ENCODE measurements at places on chromosomes 1 and 21.

DNA sequence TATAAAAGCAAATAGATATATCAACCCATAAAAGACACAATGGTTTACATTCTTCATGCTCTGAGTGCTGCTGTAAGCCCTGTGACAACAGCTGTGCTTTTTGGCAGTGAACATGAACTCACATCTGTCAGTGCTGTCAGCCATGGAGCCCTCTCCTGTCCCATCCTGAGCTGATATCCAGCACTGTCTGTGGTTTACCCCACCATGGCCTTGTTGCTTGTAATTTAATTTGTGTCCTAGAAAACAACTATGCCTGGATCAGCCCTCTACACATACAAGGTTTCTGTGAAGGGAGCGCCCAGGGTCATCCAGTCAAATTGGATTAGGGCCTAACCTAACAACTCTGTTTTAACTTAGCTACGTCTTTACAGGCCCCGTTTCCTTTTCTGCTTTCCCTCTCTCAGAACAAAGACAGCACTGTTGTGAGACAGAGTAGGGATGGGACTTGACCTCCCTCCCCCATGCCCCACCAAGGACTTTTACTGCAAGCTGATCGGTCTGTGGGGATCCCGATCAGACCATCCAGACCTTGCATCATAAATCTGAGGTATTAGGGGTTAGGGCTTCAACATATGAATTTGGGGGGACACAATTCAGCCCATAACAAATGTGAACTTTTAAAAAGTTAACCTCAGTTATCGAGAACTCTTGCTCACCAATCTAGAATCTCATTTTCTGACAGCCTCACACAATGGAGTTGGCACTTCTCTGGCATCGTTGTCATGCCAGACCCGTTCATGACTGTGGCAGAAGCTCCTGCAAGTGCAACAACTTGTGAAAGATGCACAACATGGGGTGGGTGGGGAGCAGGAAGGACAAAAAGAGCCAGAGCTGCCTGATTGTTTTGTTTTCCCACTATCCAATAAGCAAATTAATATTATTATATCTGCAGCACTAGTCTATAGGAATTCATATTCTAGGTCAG, 16.4 kb upstream of the SLC44A3 start:
- no peak for DNase-seq

DNA sequence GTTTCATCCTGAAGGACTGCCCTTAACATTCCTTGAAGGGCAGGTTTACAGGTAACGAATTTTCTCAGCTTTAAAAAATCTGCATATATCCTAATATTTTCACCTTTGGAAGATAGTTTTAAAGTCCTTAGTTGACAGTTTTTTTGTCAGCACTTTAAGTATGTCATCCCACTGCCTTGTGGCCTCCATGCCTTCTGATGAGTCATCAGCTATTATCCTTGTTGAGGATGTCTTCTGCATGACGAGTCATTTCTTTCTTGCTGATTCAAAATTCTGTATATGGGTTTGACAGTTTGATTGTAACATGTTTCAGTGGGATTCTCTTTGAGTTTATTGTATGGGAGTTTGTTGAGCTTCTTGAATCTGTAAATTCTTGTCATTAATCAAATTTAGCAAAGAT, 500.6 kb downstream of the DISC1 start:
- DNase-seq = peak; percentile 72

DNA sequence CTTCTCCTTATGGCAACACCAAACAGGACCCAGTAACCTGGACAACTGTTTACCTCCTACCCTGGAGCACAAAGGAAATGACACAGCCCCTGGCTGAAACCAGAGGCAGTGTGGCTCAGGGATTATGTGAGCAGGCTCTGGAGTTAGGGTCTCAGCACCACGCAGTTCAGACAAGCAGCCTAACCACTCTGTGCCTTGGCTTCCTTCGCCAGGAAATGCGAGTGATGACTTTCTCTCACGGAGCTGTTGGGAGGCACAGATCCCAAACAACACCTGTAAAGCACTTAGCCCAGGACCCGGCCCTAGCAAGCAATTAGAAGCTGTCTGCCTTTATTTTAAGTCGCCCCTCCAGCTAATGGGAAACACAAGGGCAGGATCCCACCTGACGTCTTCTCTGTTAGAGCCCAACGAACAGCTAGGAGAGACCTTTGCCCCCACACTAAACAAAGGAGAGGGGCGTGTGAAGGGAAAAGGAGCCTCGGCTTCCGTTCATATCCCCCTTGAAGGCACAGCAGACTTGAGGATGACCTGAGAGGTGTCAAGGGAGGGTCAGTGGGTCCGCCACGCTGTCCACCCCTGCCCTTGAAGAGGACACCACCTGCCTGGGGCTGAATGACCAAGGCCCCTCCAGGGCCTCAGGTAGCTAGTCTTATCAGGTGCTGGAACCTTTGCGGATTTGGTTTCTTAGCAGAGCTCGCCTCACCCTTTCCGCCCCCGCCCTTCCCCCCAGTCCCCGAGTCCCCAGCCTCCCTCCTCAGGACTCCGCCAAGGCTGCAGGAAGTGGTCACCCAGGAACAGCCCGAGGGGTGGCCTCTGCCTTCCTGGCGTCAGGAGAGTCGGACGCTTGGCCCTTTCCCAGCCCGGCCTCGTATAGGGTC, 860 bp downstream of the TMEM63A start:
- no peak for DNase-seq

- no peak for DNase-seq
These were observed 109.4 kb downstream of the NRDC start for GRCh38 chr1:51768971-51769588.

GRCh38 chr1:30697571-30698376, 25.6 kb downstream of the MATN1 start:
- DNase-seq = peak; percentile 73

- no peak for DNase-seq
These were observed 6.5 kb downstream of the CCSAP start for GRCh38 chr1:229336345-229336744.

- no peak for DNase-seq
These were observed 373.1 kb upstream of the USP24 start for GRCh38 chr1:55588309-55588708.

DNA sequence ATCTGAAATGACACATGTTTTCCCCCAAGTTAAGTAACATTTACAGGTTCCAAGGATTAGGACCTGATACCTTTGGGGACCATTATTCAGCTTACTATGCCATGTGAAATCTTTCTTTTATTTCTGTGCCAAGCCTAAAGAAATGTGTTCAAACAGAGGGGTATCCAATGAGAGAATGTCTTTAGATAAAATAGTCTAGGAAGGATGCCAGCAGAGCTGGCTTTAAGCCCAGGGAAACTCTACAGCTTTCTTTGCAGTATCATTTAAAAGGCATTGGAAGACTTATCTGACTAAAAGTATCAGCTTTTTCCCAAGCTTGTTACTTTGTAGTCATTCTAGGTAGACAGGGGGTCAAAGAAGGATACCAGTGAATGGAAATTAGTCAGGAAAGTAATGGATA, 860.4 kb downstream of the PLA2G4A start:
- no peak for DNase-seq

DNA sequence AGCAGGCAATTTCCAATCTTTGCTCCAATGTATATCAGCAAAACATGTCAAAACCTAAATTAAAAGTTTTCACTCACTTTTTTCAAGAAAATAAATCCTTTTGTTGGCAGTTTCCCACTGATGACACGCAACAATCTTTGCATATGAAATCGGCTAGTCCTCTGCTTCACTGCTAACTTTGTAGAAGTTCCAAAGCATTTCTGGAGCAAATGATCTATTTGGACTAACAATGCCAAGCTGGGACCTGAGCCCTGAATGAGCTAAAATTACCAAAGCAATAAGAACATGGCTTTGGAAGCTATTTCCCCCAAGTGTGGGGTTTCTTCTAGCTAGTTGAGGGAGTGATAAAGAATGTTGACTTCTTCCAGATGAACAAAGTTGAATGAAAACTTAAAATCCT, 5.1 kb downstream of the BEND5 start:
- DNase-seq = no peak

- no peak for DNase-seq
These were observed 29.5 kb downstream of the WDR26 start for GRCh38 chr1:224404916-224405603.

- no peak for DNase-seq
These were observed 189.4 kb downstream of the PBX1 start for GRCh38 chr1:164748253-164748899.

- no peak for DNase-seq
These were observed 133.0 kb upstream of the SPAG17 start for GRCh38 chr1:118317842-118318614.

DNA sequence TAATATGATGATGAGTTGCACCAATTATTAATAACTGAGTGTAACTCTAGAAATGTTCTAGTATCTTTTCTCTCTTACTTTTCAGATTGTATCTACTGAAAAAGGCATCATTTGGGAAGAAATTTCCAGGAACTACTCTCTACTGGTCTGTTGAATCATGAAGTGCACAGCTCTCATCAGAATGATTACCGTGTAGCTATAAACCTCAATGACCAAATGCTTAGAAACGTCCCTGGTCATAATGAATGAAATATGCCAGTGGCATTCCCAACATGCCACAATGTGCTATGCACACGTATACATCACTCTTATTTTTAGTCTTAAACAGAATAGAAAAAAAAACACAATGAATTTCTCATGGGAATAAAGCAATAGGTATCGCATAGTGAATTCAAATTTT, 534.3 kb upstream of the OLFM3 start:
- no peak for DNase-seq

DNA sequence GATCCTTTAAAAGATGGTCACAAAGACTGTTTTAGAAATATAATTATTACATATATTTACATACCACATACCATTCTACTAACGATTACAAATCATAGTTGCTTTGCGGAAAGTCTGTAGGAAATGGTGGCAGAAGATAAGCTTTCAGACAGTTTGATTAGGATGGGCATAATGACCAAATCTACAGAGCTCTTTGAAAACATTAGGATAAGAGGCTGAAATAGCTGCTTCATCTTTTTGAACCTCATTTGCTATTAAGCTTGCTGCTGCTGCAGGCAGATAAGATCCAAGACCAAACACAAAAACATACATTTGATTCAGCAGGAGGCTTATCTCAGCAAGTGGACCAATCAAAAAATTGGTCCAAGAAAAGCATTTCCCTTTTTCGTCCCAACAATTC, 47.1 kb downstream of the DDAH1 start:
- no peak for DNase-seq

DNA sequence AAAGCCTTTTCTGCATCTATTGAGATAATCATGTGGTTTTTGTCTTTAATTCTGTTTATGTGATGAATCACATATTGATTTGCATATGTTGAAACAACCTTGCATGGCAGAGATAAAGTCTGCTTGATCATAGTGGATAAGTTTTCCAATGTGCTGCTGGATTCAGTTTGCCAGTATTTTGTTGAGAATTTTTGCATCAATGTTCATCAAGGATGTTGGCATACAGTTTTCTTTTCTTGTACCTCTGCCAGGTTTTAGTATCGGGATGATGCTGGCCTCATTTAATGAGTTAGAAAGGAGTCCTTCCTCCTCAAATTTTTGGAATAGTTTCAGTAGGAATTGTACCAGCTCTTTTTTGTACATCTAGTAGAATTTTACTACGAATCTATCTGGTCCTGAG, 55.0 kb downstream of the COL24A1 start:
- no peak for DNase-seq

DNA sequence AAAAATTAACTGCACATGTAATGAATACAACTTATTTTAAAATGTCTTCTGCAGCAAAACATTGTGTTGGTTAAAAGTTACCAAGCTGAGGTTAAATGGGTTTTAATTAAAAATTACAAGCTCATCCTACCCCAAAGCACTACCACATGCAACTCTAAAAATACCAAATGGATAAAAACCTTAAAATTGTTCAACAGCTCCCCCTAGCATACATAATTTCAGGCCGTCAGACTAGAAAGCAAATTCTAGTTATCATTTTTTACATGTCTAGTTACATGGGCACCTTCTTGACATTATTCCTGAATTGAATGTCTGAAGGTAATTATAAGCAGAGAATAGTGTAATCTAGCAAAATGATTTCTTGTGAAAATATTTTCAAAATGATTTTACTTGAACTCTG, 176.5 kb downstream of the C1orf21 start:
- no peak for DNase-seq

DNA sequence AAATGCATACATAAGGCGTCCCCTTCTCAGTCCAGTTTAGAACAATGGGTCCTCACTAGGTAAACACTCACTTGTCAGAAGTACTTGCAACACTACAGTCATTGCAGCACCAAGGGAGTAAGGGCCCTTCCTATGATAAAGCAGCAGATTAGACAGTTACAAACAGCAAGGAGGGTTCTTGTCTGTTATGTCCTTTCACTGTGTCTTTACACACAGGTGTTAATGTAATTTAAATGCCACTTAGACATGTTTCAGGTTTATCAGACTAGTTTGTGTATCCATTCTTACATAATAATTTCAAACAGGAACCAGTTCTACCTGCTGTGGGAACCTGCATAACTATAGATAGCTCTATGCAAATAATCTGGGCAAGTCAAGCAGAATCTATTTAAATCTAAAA, 105.6 kb upstream of the USH2A start:
- DNase-seq = no peak

DNA sequence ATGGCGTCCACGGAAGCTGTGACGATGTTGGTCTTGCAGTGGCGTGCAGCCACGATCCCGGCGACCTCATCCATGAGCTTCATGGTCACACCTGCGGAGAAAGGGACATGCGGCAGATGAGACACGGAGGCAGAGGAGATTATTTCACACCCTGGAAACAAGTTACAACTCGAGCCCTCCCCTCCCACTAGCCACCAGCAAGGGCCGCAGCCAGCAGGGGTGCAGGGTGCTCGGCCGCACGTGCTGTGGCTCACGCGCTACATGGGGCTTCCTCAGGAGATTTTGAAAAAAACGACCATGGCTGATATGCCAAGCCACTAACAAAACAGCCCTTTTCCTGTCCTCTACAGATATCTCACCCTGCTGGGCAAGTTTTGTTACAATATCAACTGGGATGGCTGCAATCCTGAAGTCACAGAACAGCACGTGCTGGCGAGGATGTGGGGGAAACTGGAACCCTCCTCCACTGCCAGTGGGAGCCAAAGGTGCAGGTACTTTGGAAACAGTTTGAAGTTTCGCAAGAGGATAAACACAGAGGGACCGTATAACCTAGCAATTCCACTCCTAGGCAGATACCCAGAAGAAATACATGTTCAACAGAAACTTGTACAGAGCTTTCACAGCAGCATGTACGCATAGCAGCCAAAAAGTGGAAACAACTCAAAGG, 34.1 kb upstream of the GPR153 start:
- no peak for DNase-seq

GRCh38 chr1:223224465-223224864, 81.4 kb upstream of the TLR5 start:
- DNase-seq = no peak

- DNase-seq = no peak
These were observed 118.3 kb downstream of the GALNT2 start for GRCh38 chr1:230185076-230186001.
